Stimulated activated CD8-positive, alpha-beta memory T cell treated with anti-CD3 and anti-CD28 coated beads, Interleukin-4, amount 100 ng/mL, for 1 hour (primary cell): ENCODE measurements at places on chromosomes 7 and 10.

- no peak for DNase-seq
Observed at GRCh38 chr10:27197980-27198620, 42.5 kb downstream of the ACBD5 start.

DNA sequence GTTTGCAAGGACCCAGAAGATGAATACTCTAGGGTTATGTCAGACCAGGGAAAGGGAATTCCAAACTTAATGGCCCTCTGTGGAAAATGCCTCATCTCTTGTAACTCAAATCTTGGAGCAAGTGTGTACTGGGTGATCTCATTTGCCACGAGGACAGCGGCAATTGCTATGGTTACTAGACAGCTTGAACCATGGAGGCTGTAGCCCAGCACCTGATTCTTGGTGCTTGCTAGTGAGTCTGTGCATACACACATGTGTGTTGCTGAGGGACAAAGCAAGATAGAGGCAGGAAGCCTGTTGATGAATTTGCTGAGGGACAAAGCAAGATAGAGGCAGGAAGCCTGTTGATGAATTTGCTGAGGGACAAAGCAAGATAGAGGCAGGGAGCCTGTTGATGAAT, 58.6 kb upstream of the FEZF1 start:
- no peak for DNase-seq

- no peak for DNase-seq
Observed at GRCh38 chr7:132347123-132347522, 229.1 kb downstream of the PLXNA4 start.

DNA sequence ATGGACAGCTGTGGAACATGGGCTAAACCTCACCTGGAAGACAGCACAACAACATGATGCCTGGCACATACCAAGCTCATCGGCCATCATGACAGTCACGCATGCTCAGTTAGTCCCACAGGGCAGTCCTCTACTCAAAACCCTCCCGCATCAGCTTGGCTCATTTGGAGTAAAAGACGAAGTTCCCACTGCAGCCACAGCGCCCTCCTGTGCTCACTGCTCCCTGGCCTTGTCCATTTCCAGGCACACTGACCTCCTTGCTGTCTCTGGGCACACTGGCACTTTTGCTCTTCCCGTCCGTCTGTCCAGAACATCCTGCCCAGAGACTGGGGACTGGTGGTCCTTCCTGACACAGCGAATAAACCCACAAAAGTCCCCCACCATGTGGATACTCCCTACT, 66.2 kb downstream of the LARP4B start:
- no peak for DNase-seq

GRCh38 chr10:116444527-116445142, 17.0 kb downstream of the PNLIPRP3 start:
- DNase-seq = no peak

DNA sequence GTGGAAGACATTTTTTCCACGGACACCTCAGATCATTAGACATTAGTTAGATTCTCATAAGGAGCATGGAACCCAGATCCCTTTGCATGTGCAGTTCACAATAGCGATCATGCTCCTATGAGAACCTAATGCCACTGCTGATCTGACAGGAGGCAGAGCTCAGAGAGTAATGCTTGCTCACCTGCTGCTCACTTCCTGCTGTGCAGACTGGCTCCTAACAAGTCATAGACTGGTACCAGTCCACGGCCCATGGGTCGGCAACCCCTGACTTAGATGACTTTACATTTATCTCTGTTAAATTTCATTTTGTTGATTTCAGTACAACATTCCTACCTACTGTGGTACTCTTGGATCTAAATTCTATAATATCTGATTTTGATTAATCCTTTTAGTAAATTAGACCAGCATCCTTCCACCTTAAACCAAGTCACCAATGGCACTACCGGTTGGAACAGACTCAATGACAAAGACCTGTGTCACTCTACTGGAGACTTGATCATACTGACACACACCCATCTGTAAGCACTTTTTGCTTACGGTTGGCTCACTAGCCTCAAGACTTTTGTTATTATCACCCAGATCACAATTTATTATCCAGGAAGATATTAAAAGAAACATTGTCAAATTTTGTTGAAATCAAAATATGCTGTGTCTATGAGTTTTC, 8.0 kb upstream of the CCDC71L start:
- DNase-seq = no peak

DNA sequence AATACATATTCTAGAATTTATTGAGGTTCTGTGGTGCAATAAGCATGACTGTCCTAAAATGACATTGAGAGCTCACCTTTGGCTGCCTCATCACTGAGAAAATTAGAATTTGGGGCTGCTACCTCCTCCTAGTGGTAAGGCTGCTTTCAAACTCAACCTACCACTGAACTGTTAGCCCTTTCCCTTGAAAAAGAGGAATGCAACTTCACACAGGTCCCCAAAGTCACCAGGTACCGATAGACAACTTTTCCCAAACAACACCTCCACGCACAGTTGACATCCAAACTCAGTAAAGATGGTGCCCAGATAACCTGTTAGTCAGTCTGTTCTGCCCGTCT, 75.9 kb upstream of the SCIN start:
- DNase-seq = no peak

DNA sequence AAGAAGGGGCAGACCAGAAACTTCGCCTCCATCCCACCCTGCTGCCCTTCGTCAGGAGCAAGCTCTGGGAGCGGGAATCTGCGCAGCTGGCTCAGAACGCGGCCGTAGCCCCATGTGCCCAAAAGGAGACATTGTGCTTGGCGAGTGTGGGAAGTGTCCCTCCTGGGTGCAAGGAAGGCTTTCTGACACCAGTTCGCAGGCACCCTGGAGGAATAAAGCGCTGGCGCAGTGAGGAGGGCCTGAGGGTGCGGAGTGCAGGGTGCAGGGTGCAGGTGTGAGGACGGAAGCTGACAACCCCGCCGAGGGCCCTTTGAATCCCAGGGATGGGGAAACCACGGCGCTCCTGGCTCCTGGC, 811 bp downstream of the SLIT1 start:
- DNase-seq = no peak

DNA sequence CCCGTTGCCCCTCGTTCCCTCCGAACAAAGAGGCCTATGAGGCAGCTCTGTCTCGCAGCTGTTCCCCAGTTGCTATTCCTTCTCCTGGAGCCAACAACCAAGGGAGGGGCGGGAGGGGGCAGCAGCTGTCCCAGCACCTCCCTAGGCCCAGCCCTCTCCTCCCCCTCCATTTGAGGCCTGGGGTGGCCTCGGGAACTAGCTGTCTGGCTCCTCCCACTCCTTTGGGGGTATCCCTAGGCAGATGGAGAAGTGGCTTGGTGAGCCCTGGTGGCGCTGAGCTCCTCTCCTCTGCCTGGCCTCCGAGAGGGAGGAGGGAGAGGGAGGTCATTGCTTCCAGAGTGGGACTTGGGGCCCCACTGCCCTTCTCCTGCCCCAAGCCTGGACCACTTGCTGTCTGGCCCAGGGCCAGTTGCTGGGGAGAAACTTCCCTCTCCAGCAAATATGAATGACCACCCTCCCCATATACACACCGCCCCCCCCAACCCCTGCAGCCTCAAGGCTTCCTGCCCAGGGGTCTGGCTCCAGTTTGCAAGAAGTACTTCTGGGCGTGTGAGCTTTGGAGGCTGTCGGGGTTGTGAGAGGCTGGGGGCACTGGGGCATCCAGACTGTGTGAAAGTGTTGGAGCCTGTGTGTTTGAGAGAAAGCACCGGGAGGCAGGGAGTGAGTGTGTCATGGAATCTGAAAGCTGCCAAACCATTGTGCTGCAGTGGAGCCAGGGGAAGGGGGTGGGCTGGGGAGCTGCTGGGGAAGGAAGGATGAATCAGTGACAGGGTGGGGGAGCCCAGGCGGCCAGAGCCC, 3.1 kb downstream of the FLNC start:
- no peak for DNase-seq

- no peak for DNase-seq
Observed at GRCh38 chr7:107469929-107470328, at the start of gene GPR22. Gene GPR22 (plus strand): TSS chr7:107470057. CDS start chr7:107474061, 4,004 bp downstream.

GRCh38 chr7:46664453-46664852, 743.4 kb upstream of the IGFBP3 start:
- DNase-seq = no peak

GRCh38 chr10:87664276-87664701, 4.6 kb downstream of the PAPSS2 start:
- no peak for DNase-seq

- DNase-seq = no peak
Observed at GRCh38 chr10:124680675-124681074, 63.5 kb downstream of the FAM53B start.

- DNase-seq = no peak
Observed at GRCh38 chr10:123769647-123770046, 103.5 kb downstream of the GPR26 start.

- DNase-seq = no peak
Observed at GRCh38 chr7:74470504-74470903, 16.8 kb downstream of the GTF2IRD1 start.

- DNase-seq = no peak
Observed at GRCh38 chr7:102323914-102324195, 32.4 kb downstream of the SPDYE6 start.

DNA sequence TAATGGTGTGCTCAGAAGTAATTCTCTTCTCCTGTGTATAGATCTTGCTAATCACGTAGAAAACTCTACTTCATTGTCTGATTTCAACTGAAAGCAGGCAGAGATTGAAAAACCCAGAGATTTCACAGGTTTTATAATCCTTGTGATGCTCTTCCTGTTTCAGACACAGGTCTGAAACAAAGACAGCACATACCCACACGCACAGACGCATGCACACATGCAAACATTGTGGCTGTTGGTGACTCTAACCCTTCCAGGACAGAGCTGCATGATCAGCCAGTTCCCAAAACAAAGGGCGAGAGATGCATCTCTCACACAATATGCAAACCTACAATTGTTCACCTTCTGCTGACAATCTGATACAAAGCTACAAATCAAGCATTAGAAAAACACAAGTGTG, 11.1 kb upstream of the TFEC start:
- DNase-seq = no peak
